Camera-type eye (tissue), 1 donor: ENCODE measurements at places on chromosomes 13 and 19. TPM values are rescaled to one million over a fixed set of nuclear protein-coding genes. Genes with fewer than 3 reads are reported as not detected.

SERTAD3 gene
- 15.1 TPM for total RNA-seq

SHC2 gene
- 22.5 TPM for total RNA-seq

ANGPTL8 gene
- 1.4 TPM for total RNA-seq

ZNF552 gene
- total RNA-seq = 10.1 TPM

DMRTC2 gene
- not detected for total RNA-seq

ZNF565 gene
- total RNA-seq = 11.3 TPM
